ENCODE measurements at places on chromosomes 3 and 15.
A peak's percentile ranks its signal among the peaks of the same experiment; 100 is the strongest.

- no peak for DNase-seq
Observed at GRCh38 chr3:179016979-179017670, 54.5 kb downstream of the ZMAT3 start.

GRCh38 chr3:19945969-19946831 is 697 bp upstream of the RAB5A start:
- DNase-seq = peak; percentile 5

DNA sequence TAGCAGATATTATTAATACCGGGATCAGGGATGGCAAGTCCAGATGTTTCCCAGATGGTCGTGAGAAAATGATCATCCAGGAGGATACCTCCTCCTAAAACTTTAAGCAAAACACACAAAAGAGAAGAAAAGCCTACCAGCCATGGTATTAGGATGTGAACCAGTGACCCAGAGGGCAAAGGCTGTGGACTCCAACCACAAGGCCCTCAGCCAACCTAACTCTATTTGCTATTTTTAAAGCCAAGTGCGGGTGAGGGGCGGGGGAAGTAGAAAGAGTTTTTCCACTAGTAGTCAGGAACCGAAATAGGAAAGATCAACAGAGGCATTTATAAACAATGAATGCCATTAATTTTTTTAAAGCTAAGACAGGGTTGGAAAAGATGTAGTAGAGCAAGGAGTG is 77.4 kb downstream of the STAC start:
- no peak for DNase-seq

DNA sequence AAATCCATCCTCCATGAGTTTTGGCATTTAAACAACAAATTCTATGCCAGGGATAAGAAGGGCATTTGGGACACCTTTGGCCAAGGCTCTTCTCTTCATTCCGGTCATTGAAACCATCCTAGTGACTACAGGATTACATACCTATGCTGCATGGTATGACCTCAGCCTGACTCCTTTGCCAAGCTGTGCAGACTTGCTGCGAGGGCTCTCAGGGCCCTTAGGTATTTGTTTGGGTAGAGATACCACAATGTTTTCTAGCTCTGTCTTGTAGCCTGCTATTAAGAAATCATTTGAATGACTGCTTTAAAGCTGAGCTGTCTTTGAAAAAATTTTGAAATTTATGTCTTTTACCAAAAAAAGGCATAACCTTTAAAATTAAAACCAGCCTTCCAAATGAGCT is 749.8 kb upstream of the SGO1 start:
- DNase-seq = no peak

Data from neural progenitor cell (in vitro differentiated cells).